ENCODE measurements at places on chromosomes 7 and 10. TPM values are rescaled to one million over a fixed set of nuclear protein-coding genes. Genes with fewer than 3 reads are reported as not detected.

DNA sequence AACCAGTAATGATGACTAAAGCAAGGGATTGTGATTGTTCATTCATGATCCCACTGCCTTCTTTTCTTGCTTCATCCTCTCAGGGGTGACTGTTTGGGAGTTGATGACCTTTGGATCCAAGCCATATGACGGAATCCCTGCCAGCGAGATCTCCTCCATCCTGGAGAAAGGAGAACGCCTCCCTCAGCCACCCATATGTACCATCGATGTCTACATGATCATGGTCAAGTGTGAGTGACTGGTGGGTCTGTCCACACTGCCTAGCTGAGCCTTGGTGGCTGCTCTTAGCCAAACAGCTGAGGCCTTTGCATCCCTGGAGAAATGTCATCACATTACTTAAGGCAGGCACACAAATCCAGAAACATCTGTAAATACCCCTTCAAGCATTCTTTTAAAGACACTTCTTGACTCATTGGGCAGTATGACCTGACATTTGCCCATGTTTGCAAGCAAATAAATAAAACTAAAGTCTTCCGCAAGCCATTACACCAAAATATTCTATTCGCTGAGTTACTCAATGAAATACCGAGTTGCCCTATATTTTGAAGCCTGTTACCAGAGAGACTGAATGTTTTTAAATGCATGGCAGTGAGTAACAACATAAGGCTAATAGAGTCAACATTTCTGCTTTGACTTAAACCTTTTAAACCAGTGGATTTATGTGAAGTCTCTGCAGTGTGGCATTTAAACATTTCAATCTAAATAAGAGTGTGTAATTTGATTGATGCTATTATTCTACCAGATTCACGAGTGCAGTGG, 166.3 kb upstream of the LANCL2 start:
- H3K4me3 ChIP-seq, result no peak overlapping the region
- DNase-seq, result peak; percentile 32
- peaks cover 2% of the 10 kb centered on the region for H3K4me1 ChIP-seq
- H3K36me3 ChIP-seq, result peaks cover 57% of the 10 kb centered on the region
- H3K27me3 ChIP-seq, result no peaks in the 10 kb centered on the region

The TMEM229A gene
- total RNA-seq, result not detected

- no peaks in the 10 kb centered on the region for H3K4me1 ChIP-seq
- H3K36me3 ChIP-seq, result no peaks in the 10 kb centered on the region
- no peak for DNase-seq
Observed at GRCh38 chr7:120609136-120609753, 248.7 kb downstream of the TSPAN12 start.

- no peaks in the 10 kb centered on the region for H3K36me3 ChIP-seq
- DNase-seq, result peak; percentile 14
- no peaks in the 10 kb centered on the region for H3K27me3 ChIP-seq
- H3K4me1 ChIP-seq, result peaks cover 10% of the 10 kb centered on the region
- H3K27ac ChIP-seq, result no peak overlapping the region
- peak overlapping the region; percentile 47 for H3K4me3 ChIP-seq
Observed at GRCh38 chr7:149285603-149286002, 23.6 kb downstream of the ZNF783 start.

The ASIC3 gene
- total RNA-seq, result not detected

DNA sequence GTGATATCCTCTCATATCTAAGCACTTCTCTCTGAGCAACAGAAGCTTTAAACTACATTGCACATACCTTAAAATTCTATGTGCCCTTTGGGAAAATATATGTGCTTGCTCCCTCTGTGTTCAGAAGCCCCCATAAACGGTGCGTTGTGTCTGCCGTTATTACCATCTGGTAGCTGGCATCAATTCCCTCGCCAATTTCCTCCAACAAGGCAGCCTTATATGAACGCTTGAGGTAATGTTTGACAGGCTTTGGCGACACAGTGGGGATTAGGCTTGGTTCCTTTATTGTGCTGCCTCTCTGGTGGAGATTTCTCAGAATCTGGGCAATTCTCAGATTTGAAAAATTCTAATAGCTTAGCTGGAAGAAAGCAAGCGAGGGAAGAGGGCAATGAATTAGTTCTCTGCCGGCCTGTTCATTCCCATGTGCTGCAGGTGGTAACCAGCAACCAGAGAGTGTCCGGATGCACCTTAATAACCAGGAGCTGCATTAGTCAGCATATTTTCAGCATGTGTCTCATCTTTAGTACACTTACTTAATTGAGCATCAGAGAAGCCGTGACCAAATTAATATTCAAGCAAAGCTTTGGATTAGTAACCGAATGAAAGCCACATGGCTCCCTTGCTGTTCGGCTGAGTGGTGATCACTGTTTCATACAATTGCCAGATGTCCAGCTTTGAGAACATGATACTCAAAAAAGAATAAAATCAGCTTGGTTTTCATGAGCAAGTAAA, 7.3 kb upstream of the PPP1R17 start:
- no peaks in the 10 kb centered on the region for H3K27me3 ChIP-seq
- no peak overlapping the region for H3K4me3 ChIP-seq
- H3K4me1 ChIP-seq, result no peaks in the 10 kb centered on the region
- H3K27ac ChIP-seq, result no peak overlapping the region
- H3K36me3 ChIP-seq, result no peaks in the 10 kb centered on the region

The ITIH5 gene
- total RNA-seq, result 16.3 TPM

DNA sequence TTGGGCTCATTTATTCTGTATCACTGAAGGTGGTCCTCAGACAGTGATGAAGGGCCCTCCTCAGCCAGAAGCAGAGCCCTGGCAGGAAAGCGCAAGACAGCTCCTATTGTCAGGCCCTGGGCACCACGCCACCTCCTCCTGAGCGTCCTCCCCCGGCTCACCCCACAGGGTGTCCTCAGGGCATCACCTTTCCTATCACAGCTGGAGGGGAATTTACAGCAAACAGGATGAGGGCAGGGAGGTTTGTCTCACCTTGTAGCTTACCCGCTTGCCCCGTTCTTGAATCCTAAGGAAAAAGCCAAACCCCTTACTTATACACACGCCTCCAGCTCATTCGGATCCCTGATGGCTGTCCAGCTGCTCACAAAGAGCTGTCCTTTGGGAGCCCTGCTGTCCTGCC, 50.2 kb upstream of the LANCL2 start:
- H3K4me1 ChIP-seq, result no peaks in the 10 kb centered on the region
- H3K4me3 ChIP-seq, result no peak overlapping the region
- no peaks in the 10 kb centered on the region for H3K36me3 ChIP-seq
- no peaks in the 10 kb centered on the region for H3K27me3 ChIP-seq

DNA sequence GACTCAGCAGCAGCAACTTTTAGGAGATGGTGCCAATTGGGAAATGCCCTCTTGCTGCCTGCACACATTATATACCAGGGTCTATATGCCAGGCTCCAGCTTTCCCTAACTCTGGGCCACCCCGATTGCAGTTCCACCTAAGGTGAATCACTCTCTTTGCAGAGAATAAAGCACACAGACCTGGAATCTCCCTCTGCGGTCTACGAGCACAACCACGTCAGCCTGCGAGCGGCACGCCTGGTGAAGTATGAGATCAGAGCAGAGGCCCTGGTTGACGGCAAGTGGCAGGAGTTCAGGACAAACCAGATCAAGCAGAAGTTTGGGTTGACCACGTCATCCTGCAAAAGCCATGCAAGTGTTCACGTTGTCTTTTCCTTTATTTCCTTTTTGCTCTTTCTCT, 38.2 kb upstream of the PLEKHA1 start:
- H3K36me3 ChIP-seq, result no peaks in the 10 kb centered on the region
- H3K27ac ChIP-seq, result no peak overlapping the region
- no peak for DNase-seq

GRCh38 chr10:31147210-31147608, 115.5 kb upstream of the ZNF438 start:
- H3K36me3 ChIP-seq, result no peaks in the 10 kb centered on the region
- no peak for DNase-seq
- H3K4me3 ChIP-seq, result no peak overlapping the region

- no peak for DNase-seq
- no peak overlapping the region for H3K27ac ChIP-seq
- H3K36me3 ChIP-seq, result no peaks in the 10 kb centered on the region
- H3K4me3 ChIP-seq, result no peak overlapping the region
- H3K27me3 ChIP-seq, result no peaks in the 10 kb centered on the region
Observed at GRCh38 chr7:86226191-86226590, 417.5 kb upstream of the GRM3 start.

The HYCC1 gene
- 70.4 TPM for total RNA-seq

The LRRC17 gene
- total RNA-seq, result 8.3 TPM

DNA sequence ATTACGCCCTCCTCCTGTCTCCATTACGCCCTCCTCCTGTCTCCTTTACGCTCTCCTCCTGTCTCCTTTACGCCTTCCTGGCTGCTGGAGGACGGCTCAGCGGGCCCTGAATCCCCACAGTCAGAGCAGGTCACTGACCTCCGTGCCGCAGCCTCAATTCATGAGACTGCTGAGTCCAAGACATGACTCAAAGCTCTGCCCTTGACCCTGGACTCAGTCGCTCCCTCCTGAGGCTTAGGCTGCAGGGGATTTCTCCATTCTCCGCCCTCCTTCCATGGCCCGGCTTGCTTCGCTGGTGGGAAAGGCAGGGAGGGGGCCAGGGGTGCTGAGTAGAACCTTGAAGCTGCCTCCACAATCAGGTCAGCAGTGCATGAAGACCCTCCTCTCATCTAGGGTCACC, 21.0 kb upstream of the FOXL3 start:
- H3K36me3 ChIP-seq, result no peaks in the 10 kb centered on the region
- no peak overlapping the region for H3K4me3 ChIP-seq
- no peaks in the 10 kb centered on the region for H3K27me3 ChIP-seq
- H3K27ac ChIP-seq, result no peak overlapping the region
- no peaks in the 10 kb centered on the region for H3K4me1 ChIP-seq

The KIF5B gene
- total RNA-seq, result 294 TPM

DNA sequence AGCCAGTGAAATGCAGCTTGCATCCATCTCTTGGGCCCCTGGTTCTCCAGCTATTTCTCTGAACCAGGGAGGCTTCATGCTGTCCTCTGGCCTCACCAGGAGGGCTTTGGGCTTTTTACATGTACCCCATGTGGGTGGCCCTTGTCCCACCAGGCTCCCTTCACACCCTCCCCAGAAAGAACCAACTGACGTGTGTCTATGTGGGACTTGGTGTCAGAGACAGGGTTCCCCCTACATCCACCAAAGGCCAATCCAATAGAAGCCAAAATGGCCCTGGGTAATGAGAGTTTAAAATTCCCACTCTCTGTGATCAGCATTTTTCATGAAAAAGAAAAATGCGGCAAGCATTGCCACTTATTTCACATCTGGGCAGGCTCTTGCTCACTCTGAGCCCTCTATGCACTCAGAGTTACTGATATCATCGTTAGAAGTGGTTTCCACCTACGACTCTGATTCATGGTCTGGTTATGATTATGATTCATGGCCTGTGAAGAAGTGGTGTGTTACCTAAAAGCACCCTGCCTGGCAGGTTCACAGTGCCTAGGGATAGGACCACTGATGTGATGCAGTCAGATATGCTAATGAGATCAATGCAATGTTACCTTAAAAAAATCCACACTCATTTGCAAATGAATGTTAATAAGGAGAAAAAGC, 133.5 kb downstream of the BUB3 start:
- H3K36me3 ChIP-seq, result no peaks in the 10 kb centered on the region
- no peaks in the 10 kb centered on the region for H3K4me1 ChIP-seq
- DNase-seq, result peak; percentile 13
- no peak overlapping the region for H3K4me3 ChIP-seq

DNA sequence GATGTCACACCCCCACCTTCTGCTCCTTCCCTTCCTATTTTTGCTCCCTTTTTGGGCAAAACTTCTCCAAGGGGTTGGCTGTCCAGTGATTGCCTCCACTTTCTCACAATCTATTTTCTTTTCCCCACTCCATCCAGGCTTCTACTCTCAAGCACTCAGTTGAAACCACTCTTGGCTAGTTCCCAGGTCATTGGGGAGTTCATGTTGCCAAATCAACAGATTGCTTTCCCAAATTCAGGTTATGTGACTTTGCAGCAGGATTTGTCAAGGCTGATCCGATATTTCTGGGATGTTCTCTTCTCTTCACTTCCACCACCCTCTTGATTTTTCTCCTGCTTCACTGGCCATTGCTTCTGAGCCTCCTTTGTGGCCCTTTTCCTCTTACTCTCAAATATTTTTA, 258.7 kb upstream of the SLC26A5 start:
- no peaks in the 10 kb centered on the region for H3K4me1 ChIP-seq
- no peak overlapping the region for H3K27ac ChIP-seq
- H3K27me3 ChIP-seq, result no peaks in the 10 kb centered on the region
- no peak overlapping the region for H3K4me3 ChIP-seq
- H3K36me3 ChIP-seq, result no peaks in the 10 kb centered on the region

DNA sequence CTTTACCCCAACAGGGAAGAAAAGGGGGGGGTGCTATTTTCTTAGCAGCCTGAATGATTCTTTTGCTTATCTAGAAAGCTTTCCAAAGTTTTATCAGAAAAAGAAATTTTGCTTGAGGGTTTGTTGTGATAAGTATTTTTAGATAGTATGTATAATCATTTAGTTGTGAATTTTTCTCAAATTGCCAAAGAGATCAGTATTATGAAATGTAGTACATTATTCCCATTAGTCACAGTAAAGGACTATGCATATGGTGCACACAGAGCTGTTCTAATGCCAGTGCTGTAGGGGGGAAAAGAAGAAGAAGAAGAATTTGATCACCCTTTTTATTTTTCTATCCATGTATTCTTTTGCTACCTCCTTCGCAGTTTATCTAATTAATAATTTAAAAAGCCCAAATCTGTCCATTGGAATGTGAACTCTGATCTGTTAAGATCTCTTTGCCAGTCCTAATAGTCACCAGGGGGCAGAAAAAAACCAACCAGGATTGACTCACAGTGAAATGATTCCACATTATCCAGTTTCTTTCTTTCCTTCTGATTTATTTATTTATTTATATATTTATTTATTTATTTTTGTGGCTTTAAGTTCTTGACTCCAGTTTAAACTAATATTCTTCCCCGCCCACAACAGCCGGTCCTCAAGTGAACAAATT, 4.7 kb downstream of the RBM20 start:
- no peaks in the 10 kb centered on the region for H3K27me3 ChIP-seq
- H3K4me1 ChIP-seq, result peaks cover 57% of the 10 kb centered on the region
- H3K36me3 ChIP-seq, result peaks cover 10% of the 10 kb centered on the region
- peak overlapping the region; percentile 93 for H3K27ac ChIP-seq
- no peak for DNase-seq
- no peak overlapping the region for H3K4me3 ChIP-seq

The TAS2R4 gene
- 0.22 TPM for total RNA-seq

All from SJSA1 (cell line).